ENCODE measurements at places on chromosomes 1 and 21. TPM values are rescaled to one million over a fixed set of nuclear protein-coding genes. Genes with fewer than 3 reads are reported as not detected.

GRCh38 chr1:10669570-10669969 lies 126.9 kb downstream of the CASZ1 start:
- DNase-seq: no peak
- H3K4me3 ChIP-seq: no peak overlapping the region
- H3K27me3 ChIP-seq: no peaks in the 10 kb centered on the region
- no peaks in the 10 kb centered on the region for H3K36me3 ChIP-seq

GRCh38 chr1:209435654-209436566 lies 147.6 kb upstream of the CAMK1G start:
- no peaks in the 10 kb centered on the region for H3K4me1 ChIP-seq
- no peak for DNase-seq
- no peak overlapping the region for H3K4me3 ChIP-seq
- no peak overlapping the region for H3K27ac ChIP-seq
- H3K27me3 ChIP-seq: peaks cover 15% of the 10 kb centered on the region

DNA sequence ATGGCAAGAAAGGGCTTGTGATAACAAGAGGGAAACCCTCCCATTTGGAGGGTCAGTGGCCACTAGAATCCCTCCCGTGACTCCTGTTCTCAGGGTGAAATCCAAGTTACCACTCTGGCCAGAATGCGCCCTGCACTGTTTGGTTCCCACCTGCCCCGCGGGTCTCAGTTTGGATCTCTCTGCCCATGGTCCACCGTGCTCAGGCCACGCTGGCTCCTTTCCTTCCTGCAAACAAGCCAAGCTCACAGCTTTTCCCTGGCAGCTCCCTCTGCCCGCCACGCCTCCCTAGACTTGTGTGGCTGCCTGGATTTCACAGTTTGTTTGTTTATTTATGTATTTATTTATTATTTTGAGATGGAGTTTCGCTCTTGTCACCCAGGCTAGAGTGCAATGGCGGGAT lies 179.5 kb upstream of the VAMP3 start:
- H3K36me3 ChIP-seq: peaks cover 1% of the 10 kb centered on the region
- H3K27me3 ChIP-seq: peaks cover 8% of the 10 kb centered on the region
- no peak overlapping the region for H3K4me3 ChIP-seq
- no peaks in the 10 kb centered on the region for H3K4me1 ChIP-seq
- peak; percentile 52 for DNase-seq

GRCh38 chr1:56074007-56074651 lies 505.2 kb downstream of the PLPP3 start:
- peak overlapping the region; percentile 92 for H3K27ac ChIP-seq
- H3K4me1 ChIP-seq: peaks cover 44% of the 10 kb centered on the region
- no peaks in the 10 kb centered on the region for H3K36me3 ChIP-seq
- no peak overlapping the region for H3K4me3 ChIP-seq
- no peak for DNase-seq
- no peaks in the 10 kb centered on the region for H3K27me3 ChIP-seq

DNA sequence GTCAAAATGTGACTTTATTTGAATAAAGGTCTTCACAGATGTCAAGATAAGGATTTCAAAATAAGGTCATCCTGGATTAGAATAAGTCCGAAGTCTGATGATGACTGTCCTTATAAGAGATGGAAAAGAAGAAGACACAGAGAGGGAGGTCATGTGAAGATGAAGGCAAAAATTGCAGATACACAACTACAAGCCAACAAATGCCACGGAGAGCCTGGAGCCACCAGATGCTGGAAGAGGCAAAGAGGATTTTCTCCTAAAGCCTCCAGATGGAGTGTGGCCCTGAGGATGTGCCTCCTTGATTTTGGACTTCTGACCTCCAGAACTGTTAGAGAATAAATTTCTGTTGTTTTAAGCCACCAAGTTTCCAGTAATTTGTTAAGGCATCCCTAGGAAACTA lies 31.2 kb downstream of the SLAMF1 start:
- H3K4me1 ChIP-seq: no peaks in the 10 kb centered on the region
- peaks cover 18% of the 10 kb centered on the region for H3K27me3 ChIP-seq
- H3K27ac ChIP-seq: no peak overlapping the region
- no peak overlapping the region for H3K4me3 ChIP-seq

DNA sequence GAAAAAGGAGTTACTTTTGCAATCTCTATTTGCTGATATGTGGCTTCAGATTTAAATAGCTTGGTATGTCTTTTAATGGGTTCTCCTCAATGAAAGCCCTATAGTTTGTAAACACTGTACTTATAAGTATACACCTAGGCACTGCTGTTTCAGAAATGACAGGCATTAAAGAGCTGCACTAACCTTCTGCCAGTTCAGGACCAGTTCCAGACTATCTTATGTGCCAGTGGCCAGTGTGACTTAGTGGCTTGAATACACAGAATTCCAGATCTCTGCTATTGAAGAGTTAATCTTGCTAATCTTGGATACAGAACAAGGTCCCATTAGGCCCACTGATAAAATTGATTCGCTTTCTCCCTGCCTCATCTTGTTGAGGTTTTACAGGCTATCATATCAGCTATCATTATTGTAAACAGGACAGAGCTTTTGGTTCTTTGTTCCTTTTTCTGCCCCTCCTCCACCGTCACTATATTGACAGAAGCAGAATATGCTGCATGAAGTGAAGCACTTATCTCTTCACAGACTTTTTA lies 337.5 kb downstream of the LRRIQ3 start:
- no peak for DNase-seq
- H3K27ac ChIP-seq: no peak overlapping the region
- H3K4me3 ChIP-seq: no peak overlapping the region
- H3K36me3 ChIP-seq: no peaks in the 10 kb centered on the region

DNA sequence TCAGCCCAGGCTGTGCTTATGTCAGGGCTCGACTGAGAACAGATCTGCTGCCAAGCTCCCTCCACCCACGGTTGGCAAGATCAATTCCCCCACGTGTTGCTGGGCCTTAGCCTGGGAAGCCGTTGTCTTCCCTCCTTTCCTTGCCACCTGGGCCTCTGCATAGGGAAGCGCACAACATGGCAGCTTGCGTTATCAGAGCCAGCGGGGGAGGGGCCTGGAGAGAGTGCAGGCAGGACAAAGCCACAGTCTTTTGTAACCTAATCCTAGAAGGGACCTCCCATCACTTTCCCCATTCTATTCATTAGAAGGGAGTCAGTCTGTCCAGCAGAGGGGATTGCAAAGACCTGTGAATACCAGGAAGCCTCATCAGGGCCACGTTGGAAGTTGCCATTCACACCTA lies 17.0 kb upstream of the IGSF21 start:
- H3K4me3 ChIP-seq: no peak overlapping the region
- H3K4me1 ChIP-seq: peaks cover 12% of the 10 kb centered on the region
- DNase-seq: no peak
- no peak overlapping the region for H3K27ac ChIP-seq
- H3K36me3 ChIP-seq: no peaks in the 10 kb centered on the region
- peaks cover 19% of the 10 kb centered on the region for H3K27me3 ChIP-seq

GRCh38 chr1:147292012-147292411 lies 49.5 kb downstream of the CHD1L start:
- H3K27me3 ChIP-seq: no peaks in the 10 kb centered on the region
- no peak for DNase-seq
- H3K36me3 ChIP-seq: peaks cover 61% of the 10 kb centered on the region

DNA sequence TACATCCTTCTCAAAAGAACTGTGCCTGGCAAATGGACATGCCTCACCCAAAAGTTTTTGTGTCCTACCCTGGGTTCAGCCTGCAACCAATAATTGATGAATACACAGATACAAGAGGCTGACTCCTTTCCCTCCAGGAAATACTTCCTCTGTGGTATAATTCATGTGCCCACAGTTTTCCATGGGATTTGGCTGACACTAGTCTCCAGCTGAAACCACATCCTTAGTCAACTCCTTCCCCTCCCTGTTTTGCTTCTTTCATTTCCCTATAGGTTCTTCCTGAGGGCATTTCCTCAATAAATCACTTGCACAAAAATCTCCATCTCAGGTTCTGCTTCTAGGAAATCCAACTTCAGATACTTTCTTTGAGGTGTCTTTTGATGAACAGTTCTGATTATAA lies 436.6 kb upstream of the C1orf87 start:
- peaks cover 11% of the 10 kb centered on the region for H3K4me1 ChIP-seq
- no peak overlapping the region for H3K4me3 ChIP-seq
- H3K27me3 ChIP-seq: no peaks in the 10 kb centered on the region
- H3K36me3 ChIP-seq: no peaks in the 10 kb centered on the region

GRCh38 chr1:10794724-10795275 lies 1.6 kb downstream of the CASZ1 start:
- peak overlapping the region; percentile 77 for H3K4me3 ChIP-seq
- H3K27me3 ChIP-seq: peaks cover 31% of the 10 kb centered on the region
- H3K4me1 ChIP-seq: peaks cover 19% of the 10 kb centered on the region
- peaks cover 2% of the 10 kb centered on the region for H3K36me3 ChIP-seq
- DNase-seq: peak; percentile 53
- H3K27ac ChIP-seq: no peak overlapping the region

GRCh38 chr1:108521990-108522393 lies 37.9 kb upstream of the EEIG2 start:
- no peak overlapping the region for H3K27ac ChIP-seq
- no peaks in the 10 kb centered on the region for H3K4me1 ChIP-seq
- peaks cover 2% of the 10 kb centered on the region for H3K36me3 ChIP-seq
- H3K4me3 ChIP-seq: no peak overlapping the region
- peaks cover 13% of the 10 kb centered on the region for H3K27me3 ChIP-seq

DNA sequence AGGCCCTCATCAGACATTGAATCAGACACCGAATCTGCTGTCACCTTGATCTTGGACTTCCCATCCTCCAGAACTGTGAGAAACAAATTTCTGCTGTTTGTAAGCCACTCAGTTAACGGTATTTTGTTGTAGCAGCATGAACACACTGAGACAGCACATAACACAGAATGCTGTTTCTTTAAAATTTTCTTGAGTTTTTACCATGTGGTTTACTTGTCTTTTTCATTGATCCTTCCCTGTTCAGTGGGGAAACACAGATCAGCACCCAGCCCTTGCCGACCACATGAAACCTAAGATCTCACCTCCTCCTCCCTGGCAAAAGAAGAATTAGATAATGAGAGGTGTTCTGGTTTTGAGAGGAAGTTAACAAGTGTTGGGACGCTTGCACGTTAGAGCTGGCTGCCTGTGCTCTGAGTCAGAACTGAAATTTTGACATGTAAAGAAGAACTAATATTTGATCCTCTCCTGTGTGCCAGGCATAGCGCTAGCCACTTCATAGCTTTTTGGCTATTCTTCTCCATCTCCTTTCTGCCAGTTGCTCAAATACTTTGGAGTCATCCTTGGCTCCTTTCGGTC lies 179.6 kb downstream of the DHRS3 start:
- H3K27ac ChIP-seq: no peak overlapping the region
- no peak for DNase-seq
- peaks cover 29% of the 10 kb centered on the region for H3K36me3 ChIP-seq
- no peaks in the 10 kb centered on the region for H3K27me3 ChIP-seq
- peaks cover 53% of the 10 kb centered on the region for H3K4me1 ChIP-seq

DNA sequence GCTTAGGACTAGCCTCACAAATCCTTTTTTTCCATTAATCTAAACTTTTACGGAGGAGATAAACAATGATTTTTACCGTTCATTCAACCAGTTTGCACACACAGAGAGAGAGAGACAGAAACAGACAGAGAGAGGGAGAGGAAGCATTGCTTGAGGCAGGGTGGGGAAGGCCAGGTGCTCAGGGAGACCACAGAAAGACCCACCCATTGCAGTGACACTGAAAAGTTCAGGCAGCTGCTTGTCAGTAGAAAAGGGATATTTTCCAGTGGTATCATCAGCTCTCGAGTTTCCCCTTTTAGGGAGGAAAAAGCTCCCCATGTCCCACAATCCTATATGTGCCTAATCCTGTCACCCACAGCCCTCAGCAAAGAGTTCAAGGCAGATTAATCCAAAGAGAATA lies 27.2 kb downstream of the TCP10L start:
- no peak overlapping the region for H3K27ac ChIP-seq
- no peaks in the 10 kb centered on the region for H3K27me3 ChIP-seq
- no peak overlapping the region for H3K4me3 ChIP-seq

GRCh38 chr1:5944843-5945167 lies 47.4 kb downstream of the NPHP4 start:
- peaks cover 17% of the 10 kb centered on the region for H3K36me3 ChIP-seq
- H3K4me3 ChIP-seq: no peak overlapping the region
- DNase-seq: peak; percentile 62
- no peak overlapping the region for H3K27ac ChIP-seq
- H3K4me1 ChIP-seq: no peaks in the 10 kb centered on the region

Gene SERPINC1
- 0.51 TPM for total RNA-seq

Gene SPRR2A
- not detected for total RNA-seq

Gene TMPRSS2
- total RNA-seq: not detected

Gene GPR3
- total RNA-seq: 0.56 TPM

Gene FBLIM1
- total RNA-seq: 191 TPM

Gene PWP2
- total RNA-seq: 1.9 TPM
